Kidney tubule cell (primary cell): ENCODE measurements at places on chromosomes 11 and 22.

GRCh38 chr22:23713696-23714595, 23.1 kb downstream of the RGL4 start:
- DNase-seq: no peak

- peak; percentile 69 for DNase-seq
These were observed 57.7 kb upstream of the DRD2 start for GRCh38 chr11:113532697-113533424.

- DNase-seq: peak; percentile 97
These were observed 9.5 kb downstream of the FOLR3 start for GRCh38 chr11:72144807-72145565.

DNA sequence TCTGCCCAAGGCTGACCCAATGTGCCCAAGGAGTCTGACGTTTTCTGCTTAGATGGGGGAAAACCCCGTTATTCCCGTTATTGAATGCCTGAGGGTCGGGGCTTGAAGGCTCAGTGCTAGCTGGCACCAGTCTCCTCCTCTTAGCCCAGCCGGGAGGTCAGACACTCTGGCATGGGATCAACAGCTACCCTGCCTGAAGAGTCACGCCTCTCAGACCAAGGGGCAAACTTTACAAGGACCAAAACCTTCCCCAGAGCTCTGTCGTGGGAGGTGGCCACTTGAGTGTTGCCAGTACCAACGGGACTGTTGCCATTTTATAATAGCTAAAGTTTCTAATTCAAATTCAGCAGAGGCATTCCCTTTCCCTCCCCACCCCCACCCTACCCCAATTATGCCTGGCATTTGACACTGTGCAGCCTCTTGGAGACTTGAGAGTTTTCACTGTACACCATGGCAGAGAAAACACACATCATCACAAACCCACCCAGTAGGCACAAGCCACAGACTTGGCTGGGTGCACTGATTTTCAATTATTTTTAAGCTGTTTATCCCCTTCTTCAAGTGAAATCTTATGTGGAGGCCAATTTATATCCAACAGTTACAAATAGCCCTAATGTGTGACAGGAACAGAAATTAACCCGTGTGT, 137.5 kb upstream of the SYT13 start:
- DNase-seq: no peak

DNA sequence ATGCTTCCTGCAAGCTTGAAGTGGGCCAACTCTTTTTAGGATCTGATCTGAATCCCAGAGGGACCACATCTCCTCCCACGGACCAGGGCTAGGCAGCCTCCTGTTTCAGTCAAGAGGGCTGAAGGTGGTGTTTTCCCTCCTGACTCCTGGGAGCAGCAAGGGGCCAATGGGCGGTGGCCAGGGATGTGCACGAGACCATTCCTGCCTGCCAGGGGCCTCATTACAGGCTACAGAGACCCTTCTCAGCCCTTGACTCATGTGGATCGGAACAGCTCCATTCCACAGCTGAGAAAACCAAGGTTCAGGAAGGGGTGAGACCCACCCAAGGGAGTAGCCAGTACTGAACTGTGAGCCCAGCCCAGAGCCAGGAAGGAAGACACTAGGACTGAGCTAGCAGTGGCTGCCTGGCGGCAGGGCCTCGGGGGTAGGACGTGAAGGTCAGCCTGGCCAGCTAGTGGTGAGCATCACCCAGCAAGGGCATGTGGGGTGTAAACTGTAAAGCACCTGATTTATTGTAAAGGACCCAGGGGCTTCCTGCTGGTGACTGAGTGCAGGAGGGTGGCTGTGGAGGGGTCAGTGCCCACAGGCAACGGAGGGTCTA, 3.4 kb upstream of the P2RY6 start:
- DNase-seq: no peak
